Body of pancreas (tissue), 4 donors: ENCODE measurements at places on chromosomes 3 and 15.

- DNase-seq, result no peak
Observed at GRCh38 chr15:73758461-73758860, 5.3 kb upstream of the INSYN1 start.

DNA sequence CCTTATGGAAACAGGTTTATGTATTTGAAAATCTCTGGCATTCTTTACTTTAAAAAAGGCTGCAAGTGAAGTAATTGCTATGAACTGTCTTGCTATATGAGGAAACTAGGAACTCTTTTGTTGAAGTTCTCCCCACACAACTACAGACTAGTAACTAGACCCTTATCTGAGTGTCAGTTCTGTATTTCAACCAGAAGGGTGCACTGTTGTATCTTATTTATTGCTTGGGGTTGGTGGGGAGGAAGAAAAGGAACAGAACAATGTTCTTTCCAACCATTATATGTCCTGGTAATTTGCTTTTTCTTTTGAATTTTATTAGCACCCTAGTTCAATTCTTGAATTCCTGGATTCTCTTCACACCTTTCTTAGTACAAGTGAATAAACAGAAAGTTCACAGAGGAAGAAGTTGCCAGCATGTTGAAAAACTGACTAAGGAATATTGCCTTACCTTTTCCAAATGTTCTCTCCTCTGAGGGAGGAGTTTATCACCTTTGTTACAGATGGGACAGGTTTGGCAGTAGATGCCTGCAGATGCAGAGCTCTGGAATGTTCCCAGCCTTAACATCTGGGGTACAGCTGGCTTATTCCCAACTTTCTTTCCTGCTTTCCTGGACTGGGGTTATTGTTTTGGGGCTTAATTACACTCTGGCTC lies 162.4 kb upstream of the CFAP20DC start:
- DNase-seq, result no peak

DNA sequence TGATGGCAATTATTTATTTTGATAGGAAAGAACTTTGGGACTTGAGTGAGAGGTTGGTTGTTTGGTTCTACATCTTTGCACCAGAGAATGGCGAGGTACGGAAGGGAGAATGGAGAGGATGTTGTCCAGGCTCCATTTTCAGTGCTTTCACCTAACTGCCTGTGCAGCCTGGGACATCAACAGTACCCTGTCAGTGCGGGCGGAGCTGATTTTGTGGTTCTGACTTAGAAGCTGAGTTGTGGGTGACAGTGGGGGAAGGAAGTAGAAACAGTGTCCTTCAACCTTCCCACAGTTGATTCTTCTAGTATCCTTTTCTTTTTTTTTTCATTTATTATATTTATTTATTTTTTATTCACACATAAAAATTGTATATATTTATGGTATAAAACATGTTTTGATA lies 95.3 kb downstream of the TIGIT start:
- DNase-seq, result no peak

- no peak for DNase-seq
Observed at GRCh38 chr3:12465151-12465835, 19.0 kb upstream of the TSEN2 start.

DNA sequence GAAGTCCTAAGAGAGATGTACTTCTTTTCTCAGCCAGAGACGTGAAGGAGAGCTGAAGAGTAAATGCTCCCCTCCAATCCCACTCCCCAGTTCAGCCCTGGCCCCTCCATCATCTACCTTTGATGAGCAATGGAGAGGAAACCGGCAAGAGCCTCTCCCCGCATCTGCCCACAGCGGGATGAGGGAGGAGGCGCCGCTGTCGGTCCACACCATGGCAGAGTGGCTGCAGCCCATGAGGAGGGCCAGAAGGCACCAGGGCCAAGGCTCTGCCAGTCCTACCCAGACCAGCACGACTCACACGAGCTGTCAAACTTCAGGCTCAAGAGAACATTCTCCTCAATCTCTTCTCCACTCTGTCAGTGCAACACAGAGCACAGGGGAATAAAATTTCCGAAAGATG lies 129.8 kb downstream of the OSBPL10 start:
- no peak for DNase-seq

- DNase-seq, result no peak
Observed at GRCh38 chr15:53457479-53457878, 302.0 kb downstream of the WDR72 start.
